ENCODE measurements at places on chromosomes 7 and 10. TPM values are rescaled to one million over a fixed set of nuclear protein-coding genes. Genes with fewer than 3 reads are reported as not detected.

FAM25C gene
- total RNA-seq, result not detected

GRCh38 chr10:68180490-68180889 is 51.4 kb downstream of the ATOH7 start:
- no peak for DNase-seq

- peak; percentile 71 for DNase-seq
Measured at GRCh38 chr7:30142710-30143109, 7.9 kb downstream of the MTURN start.

DNA sequence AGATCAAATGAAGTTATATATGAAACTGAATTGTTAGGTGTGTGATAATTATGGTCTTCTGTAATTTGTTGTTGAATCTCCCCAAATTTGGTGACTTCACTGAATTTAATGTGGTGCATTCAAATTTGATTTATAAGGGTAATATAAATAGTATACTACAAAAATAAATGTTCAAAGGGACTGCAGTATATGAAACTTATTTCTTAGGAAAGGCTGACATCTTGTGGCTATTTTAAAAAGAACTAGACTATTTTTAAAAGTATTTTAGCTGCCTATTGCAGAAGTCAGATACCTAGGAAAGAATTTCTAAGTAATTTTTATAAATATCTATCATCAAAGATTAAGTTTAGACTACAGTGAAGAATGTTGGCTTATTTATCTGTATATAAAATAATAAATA is 36.6 kb downstream of the ATRNL1 start:
- peak; percentile 68 for DNase-seq

GRCh38 chr7:79820387-79820786 is 314.2 kb upstream of the GNAI1 start:
- peak; percentile 85 for DNase-seq
